Lung microvascular endothelial cell (primary cell): ENCODE measurements at places on chromosomes 6 and 20.

GRCh38 chr6:90893400-90893799 lies 306.5 kb upstream of the MAP3K7 start:
- DNase-seq, result no peak

DNA sequence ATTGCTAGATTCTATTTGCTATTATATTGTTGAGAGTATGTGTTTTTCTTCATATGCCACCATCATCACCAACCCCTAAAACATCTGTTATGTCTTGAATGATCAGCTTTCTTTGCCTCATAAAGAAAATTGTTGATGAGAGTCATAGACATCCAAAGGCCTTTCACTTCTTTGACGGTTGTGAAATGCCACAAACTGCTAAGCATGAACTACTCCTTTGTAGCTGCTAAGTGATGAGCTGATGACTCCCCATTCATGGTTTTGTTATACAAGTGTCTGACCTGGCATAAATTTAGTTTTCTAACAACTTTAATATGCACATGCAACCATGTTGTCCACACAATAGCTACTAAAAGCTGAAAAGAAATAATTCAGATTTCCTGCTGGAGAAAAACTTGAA lies 684 bp upstream of the MED23 start:
- no peak for DNase-seq

- DNase-seq, result no peak
Measured at GRCh38 chr20:23155141-23155590, 69.0 kb upstream of the CD93 start.

DNA sequence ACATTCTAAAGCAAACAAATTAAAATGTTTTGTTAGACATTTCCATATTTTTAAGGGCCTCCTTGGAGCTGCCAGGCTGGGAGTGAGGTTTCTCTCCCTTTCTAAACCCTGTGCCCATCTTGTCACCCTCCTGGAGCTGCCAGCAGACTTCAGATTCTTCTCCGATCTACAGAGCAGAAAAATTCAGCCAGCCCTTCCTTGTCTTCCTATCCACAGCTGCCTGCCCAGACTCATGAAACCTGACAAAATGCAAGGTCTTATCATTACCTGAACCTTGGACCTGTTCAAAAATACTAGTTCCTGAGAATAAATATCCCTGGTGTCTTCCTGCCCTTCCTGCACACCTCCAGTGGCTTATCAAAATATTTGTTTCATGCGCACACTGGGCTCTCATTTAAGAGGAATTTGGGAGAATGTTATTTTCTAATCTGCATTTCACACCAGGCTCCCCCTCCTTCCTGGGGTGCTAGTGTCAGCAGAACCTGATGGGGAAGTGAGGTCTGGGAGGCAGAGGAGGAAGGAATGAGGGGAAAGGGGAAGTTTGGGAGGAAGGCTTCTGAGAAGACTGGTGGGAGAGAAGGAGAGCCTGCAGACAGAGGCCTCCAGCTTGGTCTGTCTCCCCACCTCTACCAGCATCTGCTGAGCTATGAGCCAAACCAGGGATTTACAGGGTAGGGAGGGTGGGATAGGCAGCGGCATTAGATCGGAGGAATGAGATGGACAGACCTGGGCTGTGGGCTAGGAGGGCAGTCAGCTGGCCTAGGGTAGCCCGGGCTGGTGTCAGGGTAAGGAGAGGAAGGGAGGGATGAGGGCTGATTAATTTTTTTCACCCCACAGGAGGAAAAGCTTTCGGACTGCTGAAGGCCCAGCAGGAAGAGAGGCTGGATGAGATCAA lies at the start of gene AIF1:
Gene AIF1 (plus strand): TSS at position 551 of the 895 bp plus-strand sequence. CDS start 96 bp downstream, at position 647.
- no peak for DNase-seq

DNA sequence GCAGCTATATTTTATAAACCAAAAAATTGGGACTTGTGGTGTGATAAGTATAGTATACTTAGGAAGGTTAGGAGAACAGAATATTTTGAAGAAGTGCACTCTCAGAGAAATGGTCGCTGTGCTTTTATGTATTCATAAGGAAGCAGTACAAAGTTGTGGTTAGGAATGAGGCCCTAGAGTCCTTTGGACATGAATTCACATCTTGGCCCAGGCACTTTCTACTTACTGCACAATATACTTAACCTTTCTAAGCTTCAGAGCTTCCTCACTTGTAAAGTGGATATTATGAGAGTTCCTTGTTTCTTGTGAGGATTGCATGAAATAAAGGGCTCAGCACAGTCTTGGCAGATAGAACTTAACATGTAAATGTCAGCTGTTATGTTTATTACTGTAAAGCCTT lies 21.0 kb upstream of the SERINC3 start:
- DNase-seq, result no peak

DNA sequence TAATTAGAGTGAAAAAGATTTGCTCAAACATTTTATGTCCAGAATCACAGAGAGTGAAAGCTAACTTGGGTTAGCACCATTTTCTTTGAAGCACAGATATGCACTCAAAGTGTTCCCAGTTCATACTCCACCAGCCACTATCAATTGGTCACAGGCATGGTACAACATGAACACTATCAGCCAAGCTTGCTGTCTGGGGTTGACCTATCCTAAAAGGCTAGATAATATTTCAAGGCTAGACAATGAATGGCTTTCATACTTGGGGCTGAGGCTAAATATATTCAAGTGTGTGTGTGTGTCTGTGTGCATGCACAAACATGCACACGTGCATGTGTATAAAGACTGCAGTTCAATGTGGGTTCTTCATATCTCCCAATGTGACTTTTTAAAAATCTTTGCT lies 783.0 kb upstream of the GJE1 start:
- DNase-seq, result no peak

DNA sequence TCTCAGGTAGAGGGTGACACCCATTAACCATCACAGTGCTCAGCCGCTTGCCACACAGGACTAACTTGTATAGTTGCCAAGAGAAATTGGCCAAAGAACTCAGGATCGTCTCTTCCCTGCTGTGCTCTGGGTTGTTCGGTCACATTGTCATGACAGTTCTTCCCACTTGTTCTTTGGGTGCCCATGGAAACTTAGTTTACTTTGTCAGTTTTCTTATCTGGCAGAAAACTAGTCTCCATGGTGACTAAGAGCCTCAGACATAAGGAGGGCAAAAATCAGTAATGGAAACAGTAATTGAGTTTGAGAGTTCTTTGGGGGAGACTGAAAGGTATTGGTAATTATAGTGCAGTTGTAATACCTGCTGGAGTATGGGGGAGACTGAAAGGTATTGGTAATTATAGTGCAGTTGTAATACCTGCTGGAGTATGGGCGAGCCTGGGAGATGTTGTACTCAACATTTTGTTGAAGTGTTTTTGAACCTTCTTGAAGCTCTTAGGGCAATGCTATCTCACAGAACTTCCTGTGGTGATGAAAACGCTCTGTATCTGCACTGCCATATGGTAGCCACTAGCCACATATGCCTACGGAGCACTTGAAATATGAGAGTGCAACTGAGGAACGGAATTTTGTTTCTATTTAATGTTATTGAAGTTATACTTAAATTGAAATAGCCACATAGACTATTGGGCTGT lies 95.2 kb upstream of the HDGFL1 start:
- no peak for DNase-seq

DNA sequence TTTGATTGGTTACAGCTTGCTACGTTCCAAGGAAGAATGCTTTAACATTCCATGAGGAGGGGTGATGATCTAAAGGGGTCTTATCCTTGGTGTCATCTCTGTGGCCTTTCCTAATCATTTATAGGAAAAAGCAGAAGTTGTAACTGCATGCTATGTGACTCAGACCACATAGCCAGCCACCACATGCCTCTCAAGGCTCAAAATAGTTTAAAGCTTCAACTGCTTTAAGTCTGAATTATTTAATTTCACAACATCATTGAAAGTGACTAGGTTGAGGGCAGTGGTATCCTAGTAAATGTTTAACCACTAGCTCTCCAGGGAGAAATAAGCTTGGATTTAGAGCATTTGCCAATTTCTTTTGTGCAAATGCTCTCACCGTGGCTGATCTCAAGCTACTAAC lies 29.7 kb downstream of the MC3R start:
- DNase-seq, result no peak

GRCh38 chr20:32966382-32966781 lies 37.9 kb downstream of the SUN5 start:
- DNase-seq, result no peak

- no peak for DNase-seq
Measured at GRCh38 chr20:45336530-45337366, 11.5 kb downstream of the SDC4 start.

DNA sequence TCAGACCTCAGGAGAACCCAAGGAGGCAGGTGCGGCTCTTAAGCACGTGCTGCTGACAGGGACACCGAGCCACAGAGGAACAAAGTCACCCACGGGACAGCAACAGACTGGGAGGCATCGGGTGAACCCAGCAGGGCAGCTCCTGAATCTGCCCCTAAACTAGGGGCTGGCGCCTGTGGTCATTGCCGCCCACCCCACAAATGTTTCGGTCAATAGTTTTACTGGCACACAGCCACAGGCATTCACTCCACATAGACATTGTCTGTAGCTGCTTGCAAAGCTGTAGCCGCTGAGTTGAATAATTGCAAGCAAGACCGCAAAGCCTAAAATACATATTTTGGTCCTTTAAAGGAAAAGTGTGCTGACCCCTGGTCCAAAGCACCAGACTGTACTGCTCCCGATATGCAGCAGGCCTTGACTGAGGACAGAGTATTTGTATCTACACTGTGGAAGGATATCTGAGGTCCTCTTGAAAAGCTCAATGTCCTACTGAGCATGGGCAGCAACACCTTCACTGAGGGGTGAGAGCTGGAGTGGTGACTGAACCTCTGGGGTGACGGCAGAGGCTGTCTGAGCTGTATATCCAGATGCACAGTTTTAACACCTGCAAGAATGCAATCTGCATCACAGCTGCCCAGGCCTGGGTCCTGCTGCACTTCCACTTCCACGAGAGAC lies 310.3 kb downstream of the THBS2 start:
- no peak for DNase-seq
